ENCODE measurements at places on chromosomes 1 and 21. TPM values are rescaled to one million over a fixed set of nuclear protein-coding genes. Genes with fewer than 3 reads are reported as not detected.
A peak's percentile ranks its signal among the peaks of the same experiment; 100 is the strongest.

GRCh38 chr1:240732390-240732789 is 120.4 kb upstream of the GREM2 start:
- H3K4me3 ChIP-seq, result no peak overlapping the region
- peak; percentile 2 for DNase-seq
- H3K27ac ChIP-seq, result no peak overlapping the region
- H3K4me1 ChIP-seq, result no peaks in the 10 kb centered on the region
- no peaks in the 10 kb centered on the region for H3K36me3 ChIP-seq

EPHB2 gene
- 0.27 TPM for total RNA-seq

MTARC1 gene
- not detected for total RNA-seq

- no peak overlapping the region for H3K4me3 ChIP-seq
- no peaks in the 10 kb centered on the region for H3K36me3 ChIP-seq
- no peaks in the 10 kb centered on the region for H3K27me3 ChIP-seq
These were observed 169.9 kb upstream of the CSF3R start for GRCh38 chr1:36652586-36652985.

GRCh38 chr1:42927274-42927841 is 31.3 kb downstream of the SLC2A1 start:
- H3K4me1 ChIP-seq, result peaks cover 38% of the 10 kb centered on the region
- no peaks in the 10 kb centered on the region for H3K27me3 ChIP-seq
- peaks cover 58% of the 10 kb centered on the region for H3K36me3 ChIP-seq
- no peak overlapping the region for H3K27ac ChIP-seq
- DNase-seq, result no peak

TRPM2 gene
- 5.3 TPM for total RNA-seq

- H3K27me3 ChIP-seq, result no peaks in the 10 kb centered on the region
- no peaks in the 10 kb centered on the region for H3K4me1 ChIP-seq
- DNase-seq, result no peak
- H3K4me3 ChIP-seq, result no peak overlapping the region
- no peak overlapping the region for H3K27ac ChIP-seq
These were observed 45.8 kb upstream of the PDE9A start for GRCh38 chr21:42607525-42608102.

CLEC20A gene
- not detected for total RNA-seq

DNA sequence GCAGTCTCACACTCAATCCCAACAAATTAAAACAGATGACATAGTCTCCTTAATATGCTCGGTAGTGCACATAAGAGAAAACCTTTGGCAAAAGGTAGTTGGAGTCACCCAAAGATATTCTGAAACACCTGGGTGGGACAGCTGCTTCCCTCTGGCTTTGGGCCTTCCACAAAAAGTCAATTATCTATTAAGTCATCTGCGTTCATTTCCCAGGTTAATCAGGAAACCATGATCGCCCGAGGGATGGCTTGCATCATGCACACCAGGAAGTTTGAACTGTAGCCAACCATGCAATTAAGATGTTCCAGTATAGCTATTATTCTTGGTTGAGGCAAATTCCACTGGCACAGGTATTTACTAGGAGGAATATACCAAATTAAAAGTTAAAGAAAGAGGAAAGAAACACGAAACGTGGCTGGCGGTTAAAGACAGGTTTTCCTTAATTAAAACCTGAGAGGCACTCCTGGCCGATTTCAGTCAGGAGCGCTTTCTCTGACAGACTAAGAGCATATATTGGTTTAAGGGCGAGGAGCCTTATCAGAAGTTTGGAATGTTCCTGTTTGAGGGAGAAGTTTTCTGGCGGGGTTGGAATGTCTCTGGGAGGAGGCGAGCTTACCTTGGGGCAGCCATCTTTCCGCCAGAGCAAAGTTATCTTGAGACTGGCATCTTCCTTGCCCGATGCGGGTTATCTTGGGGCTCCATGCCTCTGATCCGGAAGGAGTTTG is 19.9 kb downstream of the CLDN17 start:
- H3K36me3 ChIP-seq, result no peaks in the 10 kb centered on the region
- H3K4me3 ChIP-seq, result no peak overlapping the region
- H3K27me3 ChIP-seq, result no peaks in the 10 kb centered on the region
- no peaks in the 10 kb centered on the region for H3K4me1 ChIP-seq

GRCh38 chr1:109225308-109225707 is 11.6 kb downstream of the SARS1 start:
- DNase-seq, result no peak
- H3K36me3 ChIP-seq, result peaks cover 55% of the 10 kb centered on the region
- H3K4me3 ChIP-seq, result no peak overlapping the region
- no peaks in the 10 kb centered on the region for H3K27me3 ChIP-seq
- peaks cover 3% of the 10 kb centered on the region for H3K4me1 ChIP-seq

DNA sequence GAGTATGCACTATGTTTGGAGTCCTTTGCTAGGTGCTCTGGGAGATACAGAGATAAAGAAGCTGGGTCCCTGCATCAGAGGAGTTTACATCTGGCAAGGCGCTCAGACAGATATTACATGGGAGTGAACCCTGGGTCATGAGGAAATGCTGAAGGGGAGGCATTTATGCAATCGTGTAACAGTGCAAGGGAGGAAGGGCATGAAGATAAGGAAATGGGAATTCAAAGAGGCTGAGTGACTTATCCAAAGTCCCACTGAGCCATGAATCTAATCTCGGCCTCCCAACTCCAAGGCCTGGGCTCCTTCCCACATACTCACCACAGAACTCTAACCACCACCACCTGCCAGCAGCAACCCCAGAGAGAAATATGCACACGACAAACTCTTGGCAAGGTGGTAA is 51.6 kb downstream of the FAM163A start:
- no peaks in the 10 kb centered on the region for H3K27me3 ChIP-seq
- no peaks in the 10 kb centered on the region for H3K4me1 ChIP-seq
- H3K4me3 ChIP-seq, result no peak overlapping the region
- H3K27ac ChIP-seq, result no peak overlapping the region
- DNase-seq, result no peak

GRCh38 chr1:234692966-234693580 is 83.1 kb upstream of the IRF2BP2 start:
- H3K27ac ChIP-seq, result no peak overlapping the region
- H3K36me3 ChIP-seq, result no peaks in the 10 kb centered on the region
- DNase-seq, result no peak
- no peaks in the 10 kb centered on the region for H3K4me1 ChIP-seq
- H3K27me3 ChIP-seq, result no peaks in the 10 kb centered on the region

KIF17 gene
- not detected for total RNA-seq

DNA sequence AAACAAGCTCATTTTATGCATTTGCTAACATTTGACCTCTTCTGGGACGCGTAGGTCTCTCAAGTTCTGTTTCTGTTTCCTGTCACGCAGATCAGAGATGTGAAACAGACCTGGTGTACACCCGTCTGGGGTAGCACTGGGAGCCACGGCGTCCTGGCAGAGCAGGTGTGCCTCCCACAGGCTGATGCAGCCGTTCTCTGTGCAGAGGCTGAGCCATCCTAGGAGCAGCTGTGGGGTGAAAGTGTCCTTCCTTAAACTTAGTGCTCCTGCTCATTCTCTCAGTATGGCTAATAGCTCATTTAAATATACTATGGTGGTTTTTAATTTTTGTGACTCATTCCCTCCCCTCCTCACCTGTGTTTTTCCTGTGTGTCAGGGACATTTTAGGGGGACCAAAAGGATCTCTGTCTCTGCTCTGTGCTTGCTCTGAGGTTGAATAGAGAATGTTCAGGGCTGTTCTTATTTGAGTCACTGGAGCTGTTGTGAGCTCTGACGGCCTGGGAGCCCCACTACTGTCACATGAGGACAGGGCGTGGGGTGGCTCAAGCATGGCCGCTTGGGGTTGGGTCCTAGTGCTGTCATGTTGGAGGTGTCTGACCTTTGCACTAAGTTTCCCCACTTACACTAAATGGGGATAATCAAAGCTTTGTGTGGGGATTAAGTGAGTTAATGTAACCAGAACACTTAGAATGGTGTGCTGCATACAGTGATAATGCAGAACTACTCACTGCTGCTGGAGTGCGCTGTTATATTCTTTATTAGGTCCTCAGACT is 43.0 kb downstream of the GALNT2 start:
- no peak overlapping the region for H3K27ac ChIP-seq
- DNase-seq, result no peak
- H3K27me3 ChIP-seq, result no peaks in the 10 kb centered on the region
- H3K4me1 ChIP-seq, result peaks cover 4% of the 10 kb centered on the region
- H3K36me3 ChIP-seq, result no peaks in the 10 kb centered on the region

- no peak overlapping the region for H3K27ac ChIP-seq
- no peak overlapping the region for H3K4me3 ChIP-seq
- no peak for DNase-seq
- no peaks in the 10 kb centered on the region for H3K36me3 ChIP-seq
- H3K4me1 ChIP-seq, result no peaks in the 10 kb centered on the region
- H3K27me3 ChIP-seq, result no peaks in the 10 kb centered on the region
These were observed 151.8 kb upstream of the ST6GALNAC5 start for GRCh38 chr1:76715474-76715873.

- no peaks in the 10 kb centered on the region for H3K36me3 ChIP-seq
- no peaks in the 10 kb centered on the region for H3K27me3 ChIP-seq
- no peaks in the 10 kb centered on the region for H3K4me1 ChIP-seq
These were observed 77.4 kb downstream of the SCMH1 start for GRCh38 chr1:41164727-41165126.

DNA sequence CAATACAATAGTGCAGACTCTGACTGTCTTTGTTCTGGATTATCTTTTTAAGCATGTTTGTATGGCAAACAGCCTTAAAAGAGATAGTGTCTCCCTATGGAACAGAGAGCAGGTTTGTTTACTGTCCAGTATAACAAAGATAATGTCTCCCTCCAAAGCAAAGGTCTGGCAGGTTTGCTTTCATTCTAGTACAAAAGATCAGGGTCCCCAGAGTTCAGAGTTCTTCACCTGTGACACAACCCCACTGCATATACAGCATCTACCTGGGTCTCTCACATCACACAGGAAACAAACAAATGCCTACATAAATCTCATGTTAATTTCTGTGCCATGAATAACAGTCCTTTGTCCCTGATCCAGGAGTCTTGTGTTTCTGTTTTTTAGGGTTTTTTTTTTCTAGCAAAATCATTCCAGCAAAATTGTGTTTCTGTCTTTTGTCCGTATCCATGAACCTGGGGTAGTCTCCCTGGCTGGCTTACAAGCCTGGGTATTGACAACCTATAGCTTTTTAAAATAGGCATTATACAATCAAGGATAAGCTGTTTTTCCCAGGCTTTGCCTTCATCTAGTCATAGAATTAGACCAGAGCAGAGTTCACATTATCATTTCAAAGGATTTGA is 89.4 kb upstream of the PTBP2 start:
- H3K36me3 ChIP-seq, result no peaks in the 10 kb centered on the region
- H3K4me1 ChIP-seq, result no peaks in the 10 kb centered on the region
- no peaks in the 10 kb centered on the region for H3K27me3 ChIP-seq
- DNase-seq, result no peak
- H3K27ac ChIP-seq, result no peak overlapping the region

ARF1 gene
- 390 TPM for total RNA-seq

GRCh38 chr1:152886085-152886484 is 8.0 kb downstream of the SMCP start:
- H3K4me1 ChIP-seq, result no peaks in the 10 kb centered on the region
- no peaks in the 10 kb centered on the region for H3K36me3 ChIP-seq
- no peak for DNase-seq
- no peaks in the 10 kb centered on the region for H3K27me3 ChIP-seq

DNA sequence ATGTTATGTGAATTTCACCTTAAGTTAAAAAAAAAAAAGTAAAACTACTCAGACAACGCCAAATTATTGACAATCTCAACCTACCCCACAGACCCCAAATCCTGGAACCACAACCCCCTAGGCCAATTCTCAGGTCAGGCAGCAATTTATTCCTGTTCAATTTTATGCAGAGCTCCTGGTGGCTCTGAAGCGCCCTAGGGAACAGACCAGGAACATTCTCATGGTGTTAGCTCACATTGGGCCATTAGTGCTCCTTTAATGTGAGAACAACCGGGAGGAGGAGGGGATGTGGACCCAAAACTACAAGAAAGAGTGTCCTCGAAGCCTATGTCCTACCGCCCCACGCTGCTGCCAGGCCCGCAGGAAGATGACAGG is 403 bp upstream of the PSEN2 start:
- peaks cover 3% of the 10 kb centered on the region for H3K4me1 ChIP-seq
- DNase-seq, result no peak
- H3K36me3 ChIP-seq, result no peaks in the 10 kb centered on the region
- no peaks in the 10 kb centered on the region for H3K27me3 ChIP-seq
- no peak overlapping the region for H3K27ac ChIP-seq

SCMH1 gene
- total RNA-seq, result 18.2 TPM

- no peak for DNase-seq
- H3K36me3 ChIP-seq, result no peaks in the 10 kb centered on the region
- H3K27ac ChIP-seq, result no peak overlapping the region
- H3K4me3 ChIP-seq, result no peak overlapping the region
- no peaks in the 10 kb centered on the region for H3K4me1 ChIP-seq
- H3K27me3 ChIP-seq, result no peaks in the 10 kb centered on the region
These were observed 45.1 kb downstream of the MT1HL1 start for GRCh38 chr1:236959112-236959511.

DNA sequence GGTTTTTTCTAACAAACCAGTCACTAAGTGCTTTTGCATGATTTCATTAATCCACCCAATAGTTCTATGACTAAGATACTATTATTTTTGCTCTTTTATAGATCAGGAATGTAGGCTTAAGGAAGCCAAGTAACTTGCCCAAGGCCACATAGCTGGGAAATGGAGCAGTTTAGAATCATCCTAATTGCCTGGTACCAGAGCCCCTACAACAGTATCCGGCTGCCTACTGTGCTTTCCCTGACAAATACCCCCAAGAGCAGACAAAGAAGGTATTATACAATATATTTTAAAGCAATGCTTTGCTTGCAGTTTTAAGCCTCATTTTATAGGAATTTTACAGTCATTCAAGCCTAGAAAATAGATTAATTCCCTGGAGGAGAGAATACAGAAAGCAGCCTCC is 45.5 kb upstream of the RASAL2 start:
- no peaks in the 10 kb centered on the region for H3K27me3 ChIP-seq
- H3K27ac ChIP-seq, result no peak overlapping the region
- no peak overlapping the region for H3K4me3 ChIP-seq
- H3K4me1 ChIP-seq, result no peaks in the 10 kb centered on the region
- H3K36me3 ChIP-seq, result no peaks in the 10 kb centered on the region
- DNase-seq, result no peak

- DNase-seq, result no peak
- H3K27ac ChIP-seq, result no peak overlapping the region
- no peaks in the 10 kb centered on the region for H3K27me3 ChIP-seq
- H3K36me3 ChIP-seq, result no peaks in the 10 kb centered on the region
- H3K4me1 ChIP-seq, result no peaks in the 10 kb centered on the region
These were observed 69.2 kb downstream of the SH3GLB1 start for GRCh38 chr1:86773341-86774288.

GRCh38 chr1:218352075-218352438 is 6.9 kb downstream of the TGFB2 start:
- H3K36me3 ChIP-seq, result no peaks in the 10 kb centered on the region
- no peak overlapping the region for H3K4me3 ChIP-seq
- DNase-seq, result no peak
- H3K4me1 ChIP-seq, result peaks cover 2% of the 10 kb centered on the region
- no peak overlapping the region for H3K27ac ChIP-seq

DNA sequence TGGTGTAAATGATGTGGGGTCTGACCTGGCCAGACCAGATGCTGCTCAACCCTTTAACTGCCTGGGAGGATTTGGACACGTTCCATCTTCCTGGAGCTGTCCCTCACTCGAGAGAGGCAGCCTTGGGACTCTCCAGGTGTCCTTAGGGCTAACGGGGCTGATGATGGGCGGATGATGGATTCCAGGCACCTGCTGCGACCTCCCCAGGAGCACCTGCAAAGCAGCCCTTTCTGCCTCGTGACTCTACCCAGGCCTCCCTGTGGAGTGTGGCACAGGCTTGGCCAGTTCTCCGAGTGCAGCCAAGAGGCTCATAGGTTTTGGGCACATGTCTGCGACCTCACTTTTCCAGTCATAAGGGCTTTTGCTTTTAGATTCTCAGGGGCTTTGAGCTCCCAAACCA is 12.3 kb upstream of the TRIM17 start:
- H3K36me3 ChIP-seq, result no peaks in the 10 kb centered on the region
- no peak for DNase-seq
- no peak overlapping the region for H3K27ac ChIP-seq
- no peaks in the 10 kb centered on the region for H3K4me1 ChIP-seq
- no peaks in the 10 kb centered on the region for H3K27me3 ChIP-seq
- H3K4me3 ChIP-seq, result no peak overlapping the region
